ENCODE measurements at places on chromosomes 16 and 17. TPM values are rescaled to one million over a fixed set of nuclear protein-coding genes. Genes with fewer than 3 reads are reported as not detected.

MYADML2 gene
- not detected for total RNA-seq

KRTAP3-2 gene
- total RNA-seq, result not detected

WFDC1 gene
- 18.0 TPM for total RNA-seq

HBQ1 gene
- not detected for total RNA-seq

TERB1 gene
- total RNA-seq, result not detected

SLC52A1 gene
- 0.86 TPM for total RNA-seq

EARS2 gene
- total RNA-seq, result 19.5 TPM

RASL10B gene
- 1.9 TPM for total RNA-seq

CCL4 gene
- 11.9 TPM for total RNA-seq

FSCN2 gene
- 3.3 TPM for total RNA-seq

BEAN1 gene
- total RNA-seq, result 0.15 TPM

PRDM7 gene
- not detected for total RNA-seq

DDX5 gene
- 964 TPM for total RNA-seq

MSI2 gene
- 43.9 TPM for total RNA-seq

HS3ST6 gene
- total RNA-seq, result 1.3 TPM

EIF3C gene
- 484 TPM for total RNA-seq

ZG16 gene
- not detected for total RNA-seq

HBZ gene
- not detected for total RNA-seq

WNT9B gene
- 0.80 TPM for total RNA-seq

MGAT5B gene
- 1.3 TPM for total RNA-seq

PRSS33 gene
- not detected for total RNA-seq

CD300LB gene
- total RNA-seq, result 1.5 TPM

BLTP2 gene
- total RNA-seq, result 138 TPM

TMEM92 gene
- total RNA-seq, result 9.2 TPM

QRICH2 gene
- total RNA-seq, result 4.5 TPM

MYLK3 gene
- total RNA-seq, result 2.0 TPM

TMEM100 gene
- 443 TPM for total RNA-seq

KRT12 gene
- not detected for total RNA-seq

MT1G gene
- total RNA-seq, result 25.3 TPM

USB1 gene
- 39.9 TPM for total RNA-seq

COG4 gene
- total RNA-seq, result 62.0 TPM

KRT222 gene
- total RNA-seq, result 1.3 TPM

PRR29 gene
- total RNA-seq, result 11.3 TPM

PRSS22 gene
- total RNA-seq, result 15.3 TPM

HYDIN gene
- total RNA-seq, result 19.5 TPM

HP gene
- total RNA-seq, result 66.8 TPM

CSH2 gene
- not detected for total RNA-seq

ALDH3A1 gene
- total RNA-seq, result 6.7 TPM

SLFN14 gene
- total RNA-seq, result 0.59 TPM

MEAK7 gene
- total RNA-seq, result 13.0 TPM

EVPLL gene
- total RNA-seq, result 2.8 TPM

CRHR1 gene
- not detected for total RNA-seq

Measured in lower lobe of right lung (tissue), 2 donors.